ENCODE measurements at places on chromosomes 2 and 18.
A peak's percentile ranks its signal among the peaks of the same experiment; 100 is the strongest.

DNA sequence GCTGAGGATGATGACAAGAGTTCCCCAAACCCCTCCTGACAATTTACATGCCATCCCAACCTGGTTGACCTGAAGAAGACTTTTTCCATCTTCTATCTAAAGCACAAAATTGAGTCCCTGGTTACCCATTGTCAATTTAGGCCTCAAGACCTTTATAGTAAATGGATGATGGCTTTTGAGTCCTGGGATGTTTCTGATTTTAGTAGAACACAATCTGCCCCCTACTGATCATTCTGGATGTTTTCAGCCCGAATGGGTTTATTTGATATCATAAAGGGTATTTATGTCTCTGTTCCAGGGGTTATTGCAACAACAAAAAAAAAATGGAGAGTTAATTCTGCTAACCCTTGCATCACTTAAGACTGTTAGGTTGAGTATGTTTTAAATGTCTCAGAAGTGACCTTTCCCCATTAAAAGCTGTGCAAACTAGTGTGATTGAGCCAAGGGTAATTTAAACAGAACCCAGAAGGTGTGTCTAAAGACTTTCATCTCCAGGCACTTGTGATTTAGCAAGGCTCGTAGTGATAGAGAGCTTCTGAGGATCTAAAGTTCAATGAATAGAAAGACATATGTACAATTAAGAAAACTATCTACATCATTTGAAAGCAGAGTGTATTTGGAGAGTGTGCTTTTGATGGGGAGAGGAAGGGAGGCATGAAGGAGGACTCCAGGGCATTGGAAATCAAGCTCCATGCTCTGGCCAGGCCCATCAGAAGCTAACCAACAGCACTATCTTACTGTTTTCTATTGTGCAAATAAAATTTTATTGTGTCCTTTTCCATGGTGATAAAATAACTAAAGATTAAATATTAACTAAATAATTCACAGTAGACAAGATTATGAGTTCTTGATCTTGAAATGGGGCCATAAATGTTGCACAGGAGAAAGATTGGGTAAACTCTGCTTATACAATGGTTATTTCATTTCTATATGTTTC, 96.6 kb upstream of the NOSTRIN start:
- no peak for DNase-seq

DNA sequence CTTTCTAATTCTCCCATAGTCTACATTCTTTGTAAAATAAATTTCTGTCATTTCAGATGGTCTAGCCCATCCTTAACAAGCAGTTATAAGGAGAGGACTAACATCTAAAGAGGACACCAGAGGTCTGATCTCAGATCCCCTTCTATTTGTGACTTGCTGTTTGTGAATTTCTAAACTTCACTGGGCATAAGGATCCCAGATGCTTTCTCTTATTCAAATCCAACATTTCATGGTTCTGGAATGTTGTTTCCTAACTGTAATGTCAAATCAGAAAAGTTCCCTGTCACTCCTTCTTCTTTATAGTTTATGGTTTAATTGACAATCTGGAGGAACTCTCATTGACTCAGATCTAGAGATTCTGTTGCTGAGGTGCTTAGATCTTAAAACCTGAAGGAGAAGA, 430.2 kb downstream of the MEIS1 start:
- DNase-seq: no peak

GRCh38 chr2:8355102-8355859, 326.6 kb upstream of the ID2 start:
- DNase-seq: no peak

- no peak for DNase-seq
Observed at GRCh38 chr2:30306522-30306921, 75.2 kb downstream of the LBH start.

GRCh38 chr2:121519732-121520640, 10.7 kb upstream of the RNU4ATAC start:
- DNase-seq: no peak

DNA sequence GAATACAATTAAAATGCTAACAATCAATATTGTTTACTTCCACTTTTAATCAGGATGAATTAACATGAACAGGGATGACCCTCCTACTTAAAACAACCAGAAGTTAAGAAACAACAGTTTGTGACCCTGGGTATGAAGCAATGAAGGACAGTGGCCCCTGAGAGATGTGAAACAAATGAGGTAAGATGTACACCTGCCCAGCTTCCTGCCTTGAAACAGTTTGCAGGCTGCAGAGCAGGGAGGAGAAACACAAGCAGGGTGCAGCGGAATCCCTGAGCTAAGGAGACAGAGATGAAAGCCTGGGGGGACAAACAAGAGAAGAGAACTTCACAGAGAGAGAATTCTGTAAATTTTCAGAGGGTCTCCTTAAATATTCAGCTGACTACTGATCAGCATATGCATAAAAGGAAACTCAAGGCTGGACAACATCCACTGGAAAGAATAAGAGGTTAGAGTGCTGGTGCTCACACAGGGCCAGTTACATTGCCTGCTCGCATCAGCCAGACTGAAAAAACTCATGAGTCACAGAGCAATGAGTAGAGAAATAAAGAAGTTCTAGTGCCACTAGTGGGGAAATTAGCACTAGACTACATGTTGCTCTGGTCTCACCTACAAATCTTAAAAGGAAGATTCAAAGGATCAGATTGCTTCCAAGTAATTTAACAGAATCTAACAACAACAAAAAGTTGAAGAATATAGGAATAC, 106.4 kb downstream of the PID1 start:
- no peak for DNase-seq

- no peak for DNase-seq
Observed at GRCh38 chr18:63974991-63975390, 5.1 kb downstream of the SERPINB8 start.

DNA sequence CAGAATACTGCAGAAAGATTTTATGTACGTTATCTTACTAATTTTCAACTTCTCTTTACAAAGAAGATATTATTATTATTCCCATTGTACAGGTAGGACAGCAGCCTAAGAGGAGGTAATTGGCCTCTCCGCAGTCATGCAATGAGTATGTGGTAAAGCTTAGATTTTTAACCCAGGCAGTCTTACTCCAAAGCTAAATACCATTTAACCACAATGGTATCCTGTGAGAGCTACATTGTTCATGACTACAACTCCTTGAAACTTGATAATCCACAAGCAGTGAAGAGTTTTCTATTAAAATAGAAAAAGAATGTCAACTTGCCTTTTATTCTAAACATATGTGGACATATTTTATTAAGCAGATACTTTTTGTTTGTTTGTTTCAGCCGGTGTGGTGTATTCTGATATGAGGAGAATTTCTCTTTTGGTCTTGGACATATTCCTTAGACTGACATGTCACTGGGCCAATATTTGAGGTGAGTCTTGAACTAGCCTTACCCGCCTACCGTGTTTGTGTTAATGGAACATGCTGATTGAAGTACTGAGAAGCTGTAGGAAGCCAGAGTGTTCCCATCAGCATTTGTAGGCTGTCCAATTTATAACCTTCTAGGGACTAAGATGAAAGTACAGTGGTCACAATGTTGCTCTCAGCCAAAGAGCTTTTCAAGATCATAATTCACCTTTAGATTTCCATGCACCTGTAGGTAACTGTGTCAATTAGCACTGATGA, 293.9 kb upstream of the DCC start:
- DNase-seq: no peak

DNA sequence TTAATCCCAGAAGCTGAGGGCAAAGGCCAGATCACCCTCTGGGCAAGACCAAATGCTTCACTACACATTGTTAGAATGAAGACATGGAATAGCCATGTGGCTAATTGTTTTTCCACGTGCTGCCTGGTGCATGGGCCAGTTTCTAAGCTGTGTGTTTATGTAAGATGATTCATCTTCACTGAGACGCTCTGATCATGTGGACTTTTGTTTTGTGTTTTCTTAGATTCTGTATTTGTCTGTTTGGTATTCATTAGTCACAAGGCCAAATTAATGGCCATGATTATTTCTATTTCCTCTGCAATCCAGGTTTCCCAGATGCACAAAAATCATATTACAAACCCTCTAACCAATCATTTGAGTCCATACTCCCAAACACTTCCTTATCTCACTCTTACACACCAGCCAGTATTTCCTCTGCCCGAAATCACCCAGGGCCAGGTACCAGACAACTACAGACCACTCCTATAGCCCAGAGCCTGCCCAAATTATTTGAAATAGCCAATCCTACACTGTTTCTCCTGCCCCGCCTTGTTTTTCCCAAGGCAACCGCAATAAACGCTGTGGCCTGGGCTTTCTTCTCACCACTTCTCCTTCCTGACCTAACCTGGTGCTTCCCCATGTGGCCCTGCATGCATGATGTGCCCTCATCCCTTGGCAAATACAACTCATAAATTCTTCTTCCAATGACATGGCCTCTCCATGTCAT, 94.2 kb upstream of the SP3 start:
- DNase-seq: no peak

DNA sequence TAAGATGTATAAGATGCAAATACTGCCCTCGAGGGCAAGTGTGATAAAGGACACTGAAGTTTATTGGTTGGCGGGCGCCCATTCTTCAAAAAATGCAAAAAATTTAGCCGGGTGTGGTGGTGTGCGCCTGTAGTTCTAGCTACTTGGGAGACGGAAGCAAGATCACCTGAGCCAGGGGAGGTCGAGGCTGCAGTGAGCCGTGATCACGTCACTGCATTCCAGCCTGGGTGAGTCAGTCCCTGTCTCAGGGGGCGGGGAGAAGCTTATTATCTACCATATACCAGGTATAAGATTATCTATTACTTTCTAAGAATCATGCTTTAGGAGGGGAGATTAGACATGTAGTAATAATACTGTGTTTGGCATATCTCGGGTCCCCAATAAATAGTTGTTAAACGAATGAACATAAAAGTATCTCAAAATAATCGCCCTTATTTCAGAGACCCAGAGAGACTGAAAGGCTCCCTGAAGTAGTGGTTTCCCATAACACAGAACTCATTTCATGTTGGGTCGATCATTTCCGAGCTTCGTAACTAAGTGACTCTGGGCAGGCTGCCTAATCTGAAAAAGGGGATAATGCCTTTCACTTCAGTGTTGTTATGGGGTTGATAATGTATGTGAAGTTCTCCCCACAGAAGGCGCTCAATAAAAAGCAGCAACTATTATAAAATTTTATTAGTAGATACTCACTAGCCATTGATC, 1.2 kb upstream of the SELENOI start:
- peak; percentile 21 for DNase-seq

- no peak for DNase-seq
Observed at GRCh38 chr2:72935611-72935957, 18.3 kb downstream of the EMX1 start.

DNA sequence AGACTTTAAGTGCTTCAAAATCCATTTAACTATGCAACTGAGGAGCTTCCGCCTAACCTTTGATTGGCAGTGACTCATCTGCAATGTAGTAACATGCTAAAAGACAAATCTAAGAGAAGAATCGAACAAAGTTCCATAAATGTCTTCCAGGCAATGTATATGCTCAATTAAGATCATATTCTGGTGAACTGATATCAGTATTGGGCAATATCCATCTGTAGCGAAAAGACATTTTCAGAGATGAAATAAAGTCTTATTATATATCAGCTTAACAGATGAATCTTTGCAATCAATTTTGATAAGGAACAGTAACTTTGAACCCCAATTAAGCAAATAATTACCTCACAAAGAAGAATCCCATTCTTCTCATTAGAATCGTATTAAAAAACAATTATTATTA, 11.6 kb downstream of the ZC3H8 start:
- DNase-seq: no peak

GRCh38 chr2:235513984-235514626, 20.3 kb downstream of the AGAP1 start:
- no peak for DNase-seq

DNA sequence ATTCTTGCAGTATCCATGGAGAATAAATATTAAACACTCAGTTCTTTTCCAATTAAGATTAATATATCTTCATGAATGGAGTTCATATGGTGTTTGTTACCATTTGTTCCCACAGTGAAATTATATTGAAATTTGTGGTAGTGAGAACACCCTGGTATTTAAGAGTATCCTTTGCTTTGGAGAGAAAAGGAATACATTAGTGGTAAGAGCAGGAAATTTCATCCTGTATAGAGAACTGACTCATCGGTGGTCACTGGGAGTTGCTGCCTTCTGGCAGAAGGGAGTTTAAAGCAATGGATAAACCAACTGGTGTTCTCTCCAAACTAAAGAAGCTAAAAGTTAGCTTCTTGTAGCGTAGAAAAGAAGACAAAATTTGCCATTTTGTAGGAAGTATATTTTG, 107.3 kb downstream of the MYO1B start:
- no peak for DNase-seq

- no peak for DNase-seq
Observed at GRCh38 chr18:79487801-79488201, 92.1 kb downstream of the NFATC1 start.

DNA sequence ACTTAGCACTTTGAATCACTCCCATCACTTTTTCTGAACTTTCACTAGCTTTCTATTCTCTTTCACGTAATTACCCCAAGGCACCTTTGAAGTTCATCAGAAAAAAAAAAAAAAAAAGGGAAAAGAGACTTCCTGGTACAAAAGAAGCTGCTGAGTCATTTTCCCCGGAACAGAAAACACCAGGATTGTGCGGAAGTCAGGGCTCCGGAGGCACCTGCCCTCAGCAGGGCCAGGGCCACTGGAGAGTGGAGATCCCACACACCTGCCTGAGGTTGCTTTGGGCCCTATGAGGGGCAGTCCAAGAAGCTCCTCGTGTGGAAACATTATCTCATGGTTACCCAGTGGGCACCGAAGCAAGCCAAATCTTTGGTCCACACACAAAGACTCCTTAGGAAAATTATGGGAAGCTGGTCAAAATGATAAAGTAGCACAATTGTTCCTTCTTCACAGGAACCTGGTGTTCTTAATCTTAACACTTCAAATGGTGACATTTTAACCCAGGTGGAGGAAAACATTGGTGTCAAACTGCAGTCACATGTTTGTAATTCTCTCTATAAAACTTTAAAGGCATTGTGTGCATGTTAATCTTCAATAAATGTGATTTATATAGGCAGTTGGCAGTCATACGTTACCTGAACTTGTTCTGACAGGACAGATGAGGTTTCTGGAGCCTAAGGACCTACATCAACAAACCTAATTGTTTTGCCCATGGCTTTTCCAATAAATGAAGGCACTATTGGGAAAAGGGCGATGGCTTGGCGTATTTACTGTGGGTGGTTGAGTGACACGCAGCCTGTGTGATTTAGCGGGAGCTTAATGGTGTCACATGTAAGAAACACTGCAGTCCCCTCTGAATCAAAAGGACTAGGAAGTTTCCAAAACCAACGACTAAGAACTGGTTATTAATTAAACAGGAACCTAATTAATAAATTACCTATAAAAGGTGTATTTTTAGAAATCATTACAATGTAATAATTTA, 23.4 kb upstream of the FAM110C start:
- DNase-seq: no peak

DNA sequence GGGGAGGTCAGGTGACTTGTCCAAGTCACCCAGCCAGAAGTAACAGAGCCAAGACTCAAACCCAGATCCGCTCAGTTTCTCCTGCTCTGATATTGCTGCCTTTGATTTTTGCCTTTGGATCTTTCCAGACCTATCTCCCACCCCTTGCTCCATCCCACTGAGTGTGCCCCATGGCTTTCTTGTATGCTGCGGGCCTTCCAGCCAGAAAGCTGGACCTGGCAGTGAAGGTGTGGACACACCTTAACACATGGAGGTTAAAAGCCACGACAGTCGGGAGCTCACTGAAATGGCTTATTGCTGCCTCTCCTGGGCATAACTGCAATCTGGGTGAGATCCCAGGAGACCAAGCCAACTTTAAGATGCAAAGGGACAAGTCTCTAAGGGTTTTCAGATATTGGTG, 86.7 kb downstream of the LONRF2 start:
- no peak for DNase-seq

GRCh38 chr2:218152172-218152571, 14.6 kb downstream of the CXCR1 start:
- no peak for DNase-seq

- no peak for DNase-seq
Observed at GRCh38 chr2:207444756-207445155, 85.0 kb upstream of the CREB1 start.

All from spinal cord (tissue), 10 donors.